ENCODE measurements at places on chromosomes 11 and 22.

DNA sequence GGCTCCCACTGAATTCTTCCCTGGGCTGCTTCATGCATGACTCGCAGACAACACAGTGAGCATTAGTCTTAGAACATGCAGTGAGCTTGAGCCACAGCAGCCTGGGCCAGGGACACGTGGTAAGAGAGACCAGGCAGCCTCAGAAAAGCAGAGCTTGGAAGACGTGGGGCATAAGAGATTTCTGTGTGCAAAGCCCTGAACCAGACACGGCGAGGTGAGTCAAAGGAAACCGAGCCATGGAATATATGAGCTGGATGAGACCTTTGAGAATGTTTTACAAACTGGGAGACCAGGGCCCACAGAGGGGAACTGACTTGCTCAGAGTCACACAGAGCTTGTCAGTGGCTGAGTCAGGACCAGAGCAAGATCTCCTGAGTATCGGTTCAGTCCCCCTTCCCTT is 8.5 kb upstream of the FXYD6 start:
- DNase-seq, result no peak

- DNase-seq, result no peak
These were observed 89.7 kb downstream of the MYEOV start for GRCh38 chr11:69383372-69384250.

GRCh38 chr22:44449061-44449682 is 48.9 kb downstream of the RTL6 start:
- no peak for DNase-seq

- DNase-seq, result no peak
These were observed 128.2 kb downstream of the SGSM3 start for GRCh38 chr22:40498420-40499208.

DNA sequence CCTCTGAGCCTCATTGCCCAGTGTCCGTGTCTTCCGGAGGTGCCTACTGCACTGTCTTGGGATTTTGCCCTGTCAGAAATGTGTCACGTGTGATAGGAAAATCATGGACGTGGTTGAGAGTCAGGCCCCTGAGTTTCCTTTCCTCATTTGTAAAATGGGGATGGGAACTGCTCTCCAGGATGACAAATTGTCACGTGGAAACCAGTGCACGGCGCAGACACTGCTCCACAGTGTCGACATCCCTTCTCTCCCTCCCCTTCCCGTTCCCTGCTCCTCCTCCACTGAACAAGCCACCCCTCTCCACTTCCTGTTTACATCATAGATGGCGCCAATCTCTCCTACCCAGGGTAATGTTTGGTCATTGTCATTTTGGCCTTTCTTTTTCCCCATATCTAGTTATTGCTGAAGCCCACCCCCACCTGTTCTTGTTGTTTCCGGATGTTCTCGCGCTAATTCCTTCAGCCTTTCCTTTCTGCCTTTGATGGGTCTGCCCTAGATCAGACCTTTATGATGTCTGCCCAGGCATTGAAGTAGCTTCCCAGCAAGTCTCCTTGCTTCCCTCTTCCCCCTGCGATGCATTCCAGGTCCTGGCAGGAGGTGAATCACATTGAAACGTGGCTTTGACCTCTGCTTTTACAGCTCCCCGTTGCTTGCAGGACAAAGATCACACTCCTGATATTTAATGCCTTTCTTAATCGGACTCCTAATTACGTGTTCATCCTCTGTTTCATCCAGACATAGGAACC is 91.8 kb downstream of the TBC1D22A start:
- DNase-seq, result no peak

GRCh38 chr11:69438286-69438920 is 43.1 kb upstream of the LINC01488 start:
- no peak for DNase-seq

GRCh38 chr22:28914201-28914600 is 30.8 kb downstream of the ZNRF3 start:
- DNase-seq, result no peak

- DNase-seq, result no peak
These were observed 77.9 kb downstream of the KCNQ1 start for GRCh38 chr11:2522631-2523255.

DNA sequence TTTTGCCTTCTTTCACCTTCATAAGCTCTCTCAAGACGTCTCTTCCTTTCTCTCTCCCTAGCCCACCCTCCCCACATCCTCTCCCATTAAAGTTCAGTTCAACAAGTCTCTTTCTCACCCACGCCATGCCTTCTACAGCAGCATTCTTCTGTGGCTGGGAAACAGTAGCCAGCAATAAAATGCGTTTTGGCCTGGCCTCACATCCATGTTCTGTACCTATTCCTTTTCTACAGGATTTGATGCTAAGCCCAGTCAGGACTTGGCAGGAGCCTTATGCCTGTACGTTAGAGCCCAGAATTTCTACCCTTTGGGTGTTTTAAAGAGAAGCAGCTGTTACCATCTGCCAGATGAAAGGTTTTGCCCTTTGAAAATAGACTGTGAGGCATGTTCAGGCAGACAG is 7.1 kb upstream of the CD44 start:
- no peak for DNase-seq

DNA sequence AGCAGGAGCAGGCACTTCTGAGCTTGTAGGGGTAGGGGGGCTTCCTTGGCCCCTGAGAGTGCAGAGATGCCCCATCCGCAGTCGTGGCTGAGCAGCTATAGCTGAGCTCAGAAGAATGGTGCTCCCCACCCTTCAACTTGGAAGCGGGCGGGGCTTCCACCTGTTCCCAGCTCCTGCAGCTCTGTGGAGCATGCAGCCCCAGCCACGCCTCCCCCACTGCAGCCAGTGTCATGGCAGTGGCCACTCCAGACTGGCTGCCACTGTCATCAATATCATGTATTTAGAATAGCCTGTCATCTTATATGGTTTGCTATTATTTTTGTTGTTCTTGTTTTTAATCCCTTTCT is 213.1 kb downstream of the LRRC4C start:
- DNase-seq, result no peak

DNA sequence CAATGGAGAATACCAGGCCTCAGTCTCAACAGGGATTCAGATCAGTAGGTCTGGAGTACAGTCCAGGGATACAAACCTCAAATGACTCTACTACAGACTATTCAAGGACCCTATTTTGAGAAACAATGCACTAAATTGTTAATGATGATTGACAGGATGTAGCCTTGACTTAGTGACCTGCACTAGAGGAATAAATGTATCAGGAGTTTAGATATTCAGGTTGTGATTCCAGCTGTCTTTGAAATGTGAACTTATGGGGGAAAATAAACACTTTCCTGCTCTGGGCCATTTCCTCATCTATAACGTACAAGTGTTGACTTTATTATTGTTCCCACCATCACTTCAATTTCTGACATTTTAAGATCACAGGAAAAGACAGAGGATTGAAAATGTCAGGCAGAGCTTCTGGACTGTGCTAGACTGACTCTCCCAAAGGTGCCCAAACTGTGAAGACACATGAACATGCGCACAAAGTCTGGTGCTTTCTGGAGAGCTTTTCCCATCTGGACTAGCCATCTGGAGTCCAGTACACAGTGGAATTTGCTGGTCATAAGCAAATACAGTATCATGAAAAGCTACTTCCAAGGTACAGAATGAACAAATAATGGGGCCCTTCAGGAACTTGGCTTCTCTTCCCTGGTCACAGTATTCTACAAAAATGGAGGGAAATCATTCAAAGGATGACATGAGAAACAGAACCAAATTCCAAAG is 110.4 kb downstream of the USP35 start:
- DNase-seq, result no peak

- no peak for DNase-seq
These were observed 16.2 kb upstream of the MMP13 start for GRCh38 chr11:102971766-102972165.

DNA sequence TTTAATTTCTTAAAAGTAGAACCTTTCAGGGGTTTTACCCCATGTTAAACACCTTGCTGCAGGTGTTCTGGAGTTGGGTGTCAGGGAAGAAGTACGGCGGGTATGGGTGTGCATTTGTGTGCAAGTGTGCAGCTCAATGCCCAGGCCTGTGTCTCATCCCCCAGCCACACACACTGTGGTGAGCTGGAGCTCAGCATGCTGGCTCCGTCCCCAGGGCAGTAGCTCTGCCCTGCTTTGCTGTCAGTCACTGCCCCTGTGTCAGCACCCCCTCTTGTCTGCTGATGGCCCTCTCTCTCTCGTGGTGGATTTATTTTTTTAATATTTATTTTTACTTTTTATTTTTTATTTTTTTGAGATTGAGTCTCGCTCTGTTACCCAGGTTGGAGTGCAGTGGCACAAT is 35.8 kb upstream of the MYO18B start:
- DNase-seq, result no peak

DNA sequence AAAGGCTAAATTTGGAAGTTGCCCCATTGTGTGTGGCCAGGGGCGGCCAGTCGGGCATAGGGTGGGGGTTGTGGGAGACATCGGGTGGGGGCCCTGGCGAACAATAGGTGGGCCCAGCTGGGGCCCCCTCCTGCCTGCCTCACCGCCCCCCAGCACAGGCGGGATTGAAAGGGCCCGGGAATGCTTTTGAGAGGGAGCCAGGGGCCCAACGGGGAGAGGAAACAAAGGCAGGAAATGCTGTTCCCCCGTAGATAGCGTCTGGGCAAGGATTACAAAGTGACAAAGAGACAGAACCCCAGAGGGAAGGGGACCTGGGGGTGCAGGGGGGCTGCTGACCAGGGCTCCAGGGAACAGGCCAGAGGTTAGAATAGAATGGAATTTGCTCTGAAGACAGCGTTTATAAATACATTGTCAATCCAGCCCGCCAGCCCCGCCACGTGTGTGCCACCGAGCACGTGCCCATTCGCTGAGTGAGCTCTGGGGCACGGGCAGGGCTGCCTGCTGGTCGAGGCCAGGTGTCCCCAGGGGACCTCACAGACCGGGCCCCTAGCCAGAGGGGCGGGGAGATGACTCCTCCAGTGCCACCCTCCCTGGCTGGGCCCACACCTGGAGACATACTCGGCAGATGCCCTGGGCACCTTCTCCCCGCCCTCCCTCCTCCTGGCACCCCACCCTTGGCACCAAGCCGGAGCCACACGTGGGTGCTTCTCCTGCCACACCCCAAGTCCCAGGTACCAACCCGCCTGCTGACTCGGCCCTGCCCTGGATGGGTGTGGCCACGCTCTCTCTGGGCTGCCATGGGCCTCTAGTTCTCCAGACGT is 9.7 kb downstream of the PDGFB start:
- DNase-seq, result no peak

- no peak for DNase-seq
These were observed 19.1 kb downstream of the MIF start for GRCh38 chr22:23913306-23913660.

GRCh38 chr11:93192163-93192562 is 5.6 kb downstream of the SLC36A4 start:
- DNase-seq, result no peak

All from activated T-helper 9 cell treated with anti-CD3 and anti-CD28 coated beads, Interleukin-2, amount 50 U/mL, for 16 hours (primary cell).